ENCODE measurements at places on chromosomes 11 and 22. TPM values are rescaled to one million over a fixed set of nuclear protein-coding genes. Genes with fewer than 3 reads are reported as not detected.

OR52H1 gene
- not detected for polyA plus RNA-seq

DNA sequence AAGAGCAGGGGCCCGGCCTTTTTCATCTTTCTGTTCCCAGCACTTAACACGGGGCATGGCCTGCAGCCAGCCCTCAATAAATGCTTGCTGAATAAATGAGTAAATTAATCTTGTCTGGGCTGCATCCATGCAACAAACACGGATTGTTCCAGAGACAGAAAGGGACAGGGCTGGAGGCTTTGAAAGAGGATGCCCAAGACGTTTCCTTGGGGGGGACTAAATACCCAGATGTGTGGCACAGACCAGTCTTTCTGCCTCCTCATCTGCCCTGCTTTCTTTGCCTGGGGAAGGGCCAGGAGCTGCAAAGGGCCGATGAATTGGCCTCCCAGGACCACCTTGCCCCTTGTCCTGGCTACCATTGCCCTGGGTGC is 40.4 kb downstream of the SHISAL1 start:
- DNase-seq: no peak

DNA sequence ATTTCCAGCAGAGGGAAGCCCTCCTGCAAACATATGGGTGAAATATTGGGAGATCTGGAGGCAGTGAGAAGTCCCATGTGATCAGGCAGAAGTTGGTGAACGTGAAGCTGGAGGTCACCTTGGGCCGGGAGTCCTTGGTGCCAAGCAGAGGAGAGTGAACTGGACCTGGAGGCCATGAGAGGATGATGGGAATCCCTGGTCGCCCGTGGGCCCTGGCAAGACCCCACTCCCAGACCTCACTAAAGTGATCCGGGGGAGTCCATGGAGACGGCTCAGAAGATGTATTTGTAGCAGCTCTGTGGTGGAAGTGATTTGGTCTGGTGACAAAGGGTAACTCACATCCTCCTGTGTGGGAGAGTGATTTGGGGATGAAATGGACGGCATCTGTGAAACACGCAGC is 71.0 kb downstream of the ARHGAP8 start:
- no peak for DNase-seq

- no peak for DNase-seq
These were observed 22.1 kb downstream of the FLI1 start for GRCh38 chr11:128715691-128716561.

DNA sequence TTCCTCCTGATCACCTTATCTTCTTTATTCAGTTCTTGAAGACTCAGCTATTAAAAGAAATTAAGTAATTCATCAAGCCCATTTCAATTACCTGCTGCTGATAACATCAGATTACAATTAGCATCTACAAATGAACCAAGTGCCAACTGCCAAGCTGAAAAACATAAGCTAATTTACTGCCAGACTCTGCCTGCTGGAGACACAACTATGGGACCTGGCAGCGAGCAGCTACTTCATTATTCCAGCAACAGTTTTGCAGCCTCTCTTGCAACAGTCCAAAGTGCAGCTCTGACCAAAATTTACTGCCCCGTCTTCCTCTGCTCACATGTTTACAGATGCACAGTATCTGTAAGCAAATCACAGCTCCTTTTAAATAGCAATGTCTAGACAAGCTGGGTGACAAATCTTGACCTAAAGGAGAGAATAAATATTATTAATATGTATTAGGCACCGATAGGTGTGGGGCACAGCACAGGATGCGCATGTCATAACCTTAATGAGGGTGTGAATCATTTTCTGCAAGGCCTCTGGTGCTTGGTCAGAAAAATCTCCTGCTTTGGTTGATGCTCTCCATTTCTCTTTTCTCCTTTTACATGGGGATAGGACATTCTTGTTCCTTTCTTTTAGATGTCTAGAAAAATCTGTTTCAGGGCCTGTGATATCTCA is 232.2 kb upstream of the PITPNB start:
- DNase-seq: no peak

- peak; percentile 56 for DNase-seq
These were observed at the start of gene CNIH2 for GRCh38 chr11:66277471-66278362. Gene CNIH2 (plus strand): TSS chr11:66278175. CDS start chr11:66278457, 282 bp downstream.

DNA sequence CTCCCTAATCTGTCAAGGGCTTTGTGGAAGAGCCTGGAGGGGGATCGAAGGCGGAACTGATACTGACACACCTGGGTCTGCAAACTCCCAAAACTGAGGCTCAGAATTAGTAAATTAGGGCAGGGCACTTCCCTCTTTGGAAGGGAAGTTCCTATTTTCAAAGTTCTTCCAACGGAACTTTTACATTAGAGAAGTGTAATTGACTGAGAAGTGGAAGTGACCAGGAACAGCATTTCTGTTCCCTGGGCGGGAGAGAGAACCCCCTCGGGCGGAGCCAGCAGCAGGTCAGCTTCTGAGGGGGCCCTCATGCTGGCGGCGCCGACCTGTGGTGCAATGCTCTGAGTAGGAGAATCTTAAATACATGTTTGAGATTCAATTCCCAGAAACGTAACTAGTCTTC is 1.1 kb upstream of the CBL start:
- no peak for DNase-seq

DNA sequence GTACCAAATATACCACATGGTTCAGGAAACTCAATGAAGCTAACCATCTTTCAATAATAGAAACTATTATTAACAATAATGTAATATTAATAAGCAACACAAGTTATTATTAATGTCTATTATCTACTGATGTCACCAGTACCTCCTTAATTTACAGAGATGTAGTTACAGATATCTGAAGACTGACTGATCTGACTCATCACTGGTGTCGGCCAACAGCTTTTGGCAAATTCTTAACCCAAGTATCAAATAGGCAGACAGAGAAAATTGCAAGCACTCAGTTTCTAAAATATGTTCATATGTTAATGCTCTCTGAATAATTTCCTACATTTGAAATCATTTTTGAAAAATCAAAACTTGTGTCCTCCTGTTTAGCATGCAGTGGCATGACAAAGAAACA is 100.4 kb upstream of the DDI1 start:
- DNase-seq: no peak

DNA sequence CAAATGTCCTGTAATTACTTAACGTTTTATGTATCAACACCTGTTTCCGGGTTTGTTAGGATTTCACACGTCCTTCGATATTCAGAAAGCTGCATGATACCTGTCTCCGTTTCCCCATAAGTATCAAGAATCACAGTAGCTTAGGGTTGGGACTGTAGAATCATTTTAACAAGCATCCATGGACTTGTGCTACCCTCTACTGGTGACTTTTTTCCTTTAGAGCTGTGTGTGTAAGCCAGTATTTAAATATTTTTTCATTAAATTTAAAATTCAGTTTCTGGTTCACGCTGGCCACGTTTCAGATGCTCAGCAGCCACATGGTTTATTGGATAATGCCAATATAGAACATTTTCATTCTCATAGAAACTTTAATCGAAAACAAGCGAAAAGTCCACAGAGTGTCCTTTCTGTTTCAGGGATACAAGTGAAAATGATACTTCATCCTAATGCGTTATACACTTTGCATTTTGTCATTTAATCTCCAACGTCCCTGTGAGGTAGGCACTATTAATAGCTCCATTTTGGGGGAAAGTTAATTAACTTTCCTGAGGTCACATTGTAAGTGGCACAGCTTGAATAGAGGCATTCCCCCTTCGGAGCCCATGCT is 61.5 kb upstream of the SLC25A18 start:
- peak; percentile 67 for DNase-seq

DNA sequence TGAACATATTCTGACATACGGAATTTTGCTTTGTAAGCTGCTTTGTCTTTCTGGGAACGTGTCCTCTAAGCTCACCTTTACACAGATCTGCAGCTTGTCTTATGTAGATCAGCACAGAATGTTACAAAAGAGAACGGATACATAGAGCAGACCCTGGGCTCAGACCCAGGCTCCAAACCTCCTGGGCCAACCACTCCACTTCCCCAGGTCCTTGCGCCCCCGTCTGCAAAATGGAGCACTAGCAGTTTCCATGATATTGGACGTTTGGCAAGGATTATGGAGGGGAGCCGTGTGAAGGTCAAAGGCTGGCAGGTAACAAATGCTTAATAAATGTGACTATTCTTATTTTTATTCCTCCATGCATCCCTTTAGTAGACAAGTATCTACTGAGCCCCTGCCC is 358.4 kb downstream of the CTTN start:
- no peak for DNase-seq
